ENCODE measurements at places on chromosomes 6 and 20. TPM values are rescaled to one million over a fixed set of nuclear protein-coding genes. Genes with fewer than 3 reads are reported as not detected.

DNA sequence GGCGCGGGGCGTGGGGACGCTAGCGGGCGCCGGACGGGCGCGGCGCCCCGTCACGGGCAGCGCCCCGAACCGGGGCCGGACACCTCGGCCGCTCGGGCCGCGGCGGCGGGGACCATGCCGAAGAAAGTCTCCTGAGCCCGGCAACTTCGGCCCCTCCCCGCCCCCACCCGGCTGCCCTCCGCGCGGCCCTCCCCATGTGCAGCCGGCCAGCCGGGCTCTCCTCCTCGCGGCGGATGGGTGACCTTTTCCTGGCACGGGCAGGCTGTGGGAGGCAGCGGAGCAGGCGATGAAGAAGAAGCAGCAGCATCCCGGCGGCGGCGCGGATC, 278 bp downstream of the UST start:
- peak overlapping the region; percentile 88 for H3K4me3 ChIP-seq
- DNase-seq: peak; percentile 51
- peaks cover 8% of the 10 kb centered on the region for H3K27me3 ChIP-seq

- peak; percentile 53 for DNase-seq
- no peak overlapping the region for H3K4me3 ChIP-seq
- no peaks in the 10 kb centered on the region for H3K27me3 ChIP-seq
- H3K36me3 ChIP-seq: no peaks in the 10 kb centered on the region
- no peak overlapping the region for H3K27ac ChIP-seq
These were observed 17.6 kb upstream of the SNAI1 start for GRCh38 chr20:49964964-49965780.

Gene ATP6V1G2
- total RNA-seq: 1.4 TPM

DNA sequence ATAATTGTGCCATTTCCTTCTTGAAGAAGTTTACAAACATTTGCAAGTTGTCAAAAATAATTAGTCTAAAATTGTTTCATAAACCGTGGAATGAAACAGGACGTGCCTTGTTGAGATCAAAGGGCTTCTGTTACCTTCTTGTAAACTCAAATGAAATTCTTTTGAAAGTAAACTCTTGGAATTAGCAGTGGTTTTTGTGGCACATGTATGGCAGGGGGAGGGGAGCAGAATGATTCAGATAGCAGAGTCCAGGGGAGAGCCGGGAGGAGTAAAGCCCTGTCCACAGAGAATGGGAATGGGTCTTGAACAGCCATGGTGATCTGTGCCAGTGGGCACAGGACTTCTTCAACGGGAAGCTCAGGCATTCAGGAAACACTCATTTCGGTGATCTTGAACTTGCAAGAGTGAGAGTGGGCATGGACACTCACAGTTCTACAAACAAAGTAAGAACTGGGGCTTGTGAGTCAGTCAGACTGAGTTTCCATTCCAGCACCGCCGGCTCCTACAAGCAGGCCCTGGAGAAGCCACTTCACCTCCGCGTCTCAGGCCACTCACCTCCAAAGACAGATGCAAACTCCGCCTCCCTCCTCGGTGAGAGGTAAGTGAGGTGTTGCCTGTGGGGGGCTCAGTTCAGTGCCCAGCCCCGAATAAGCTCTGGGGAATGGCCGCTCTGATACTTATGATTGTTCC, 143.1 kb downstream of the CDH26 start:
- H3K36me3 ChIP-seq: no peaks in the 10 kb centered on the region
- H3K27me3 ChIP-seq: no peaks in the 10 kb centered on the region
- no peak overlapping the region for H3K4me3 ChIP-seq
- no peak for DNase-seq
- no peak overlapping the region for H3K27ac ChIP-seq
- peaks cover 8% of the 10 kb centered on the region for H3K4me1 ChIP-seq

Gene TUBB2B
- 0.29 TPM for total RNA-seq

DNA sequence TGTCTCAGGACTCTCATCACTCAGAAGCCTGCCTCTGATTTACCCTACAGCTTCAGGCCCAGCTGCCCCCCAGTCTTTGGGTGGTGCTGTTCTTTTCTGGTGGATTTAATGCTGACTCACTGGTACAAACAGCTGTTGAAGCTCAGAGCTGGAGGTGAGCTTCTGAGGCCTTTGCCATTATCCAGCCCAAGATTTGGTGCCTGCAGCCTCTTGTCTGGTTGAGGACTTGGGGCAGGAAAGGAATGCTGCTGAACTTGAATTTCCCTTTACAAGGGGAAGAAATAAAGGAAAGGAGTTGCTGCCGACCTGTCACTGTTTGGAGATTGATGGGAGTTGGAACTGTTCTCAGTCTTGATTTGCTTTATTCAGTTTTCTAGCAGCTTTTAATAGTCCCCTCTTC, 19.8 kb downstream of the ABCF1 start:
- H3K27me3 ChIP-seq: no peaks in the 10 kb centered on the region
- no peaks in the 10 kb centered on the region for H3K4me1 ChIP-seq
- H3K36me3 ChIP-seq: peaks cover 44% of the 10 kb centered on the region
- H3K27ac ChIP-seq: no peak overlapping the region
- H3K4me3 ChIP-seq: no peak overlapping the region
- no peak for DNase-seq

GRCh38 chr6:137248702-137249101, 29.5 kb upstream of the IFNGR1 start:
- no peak overlapping the region for H3K4me3 ChIP-seq
- H3K36me3 ChIP-seq: peaks cover 6% of the 10 kb centered on the region
- peaks cover 3% of the 10 kb centered on the region for H3K27me3 ChIP-seq
- H3K27ac ChIP-seq: no peak overlapping the region

- H3K4me3 ChIP-seq: peak within 1 kb of the TSS; percentile 93
- peaks cover 26% of the 10 kb centered on the region for H3K36me3 ChIP-seq
- peaks cover 52% of the 10 kb centered on the region for H3K4me1 ChIP-seq
- no peak for DNase-seq
These were observed at the start of gene NFYA for GRCh38 chr6:41072836-41073202. Gene NFYA (plus strand): TSS chr6:41072974. CDS start chr6:41079090, 6,116 bp downstream.

DNA sequence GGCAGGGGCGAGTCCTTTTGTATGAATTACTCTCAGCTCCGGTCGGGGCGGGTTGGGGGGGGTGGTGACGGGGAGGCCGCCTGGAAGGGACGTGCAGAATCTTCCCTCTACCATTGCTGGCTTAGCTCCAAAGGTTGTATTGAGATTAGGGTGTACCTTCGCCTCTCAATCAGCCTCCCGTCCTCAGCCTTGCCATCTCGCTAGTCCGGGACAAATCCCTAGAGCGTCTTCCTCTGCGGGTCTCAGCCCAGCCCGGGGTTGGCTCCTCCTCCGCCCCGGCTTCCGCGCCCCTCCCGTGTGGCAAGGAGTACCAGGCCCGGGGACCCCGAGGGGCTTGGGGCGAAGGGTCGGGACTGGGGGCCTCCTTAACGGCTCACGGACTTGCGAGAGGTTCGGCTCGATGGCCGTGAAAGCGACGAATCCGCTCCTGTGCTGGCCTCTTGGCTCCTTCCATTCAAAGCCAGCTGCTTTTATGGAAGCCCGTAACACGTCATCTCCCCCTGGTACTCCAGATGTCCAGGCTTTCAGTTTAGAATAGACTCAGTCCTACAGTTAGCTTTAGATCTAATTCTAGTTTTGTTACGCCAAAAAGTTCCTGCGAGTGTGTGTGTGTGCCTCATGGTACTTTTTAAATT, 636 bp upstream of the EEF1A1 start:
- peaks cover 32% of the 10 kb centered on the region for H3K4me1 ChIP-seq
- peaks cover 43% of the 10 kb centered on the region for H3K36me3 ChIP-seq
- no peak for DNase-seq
- peaks cover 17% of the 10 kb centered on the region for H3K27me3 ChIP-seq

DNA sequence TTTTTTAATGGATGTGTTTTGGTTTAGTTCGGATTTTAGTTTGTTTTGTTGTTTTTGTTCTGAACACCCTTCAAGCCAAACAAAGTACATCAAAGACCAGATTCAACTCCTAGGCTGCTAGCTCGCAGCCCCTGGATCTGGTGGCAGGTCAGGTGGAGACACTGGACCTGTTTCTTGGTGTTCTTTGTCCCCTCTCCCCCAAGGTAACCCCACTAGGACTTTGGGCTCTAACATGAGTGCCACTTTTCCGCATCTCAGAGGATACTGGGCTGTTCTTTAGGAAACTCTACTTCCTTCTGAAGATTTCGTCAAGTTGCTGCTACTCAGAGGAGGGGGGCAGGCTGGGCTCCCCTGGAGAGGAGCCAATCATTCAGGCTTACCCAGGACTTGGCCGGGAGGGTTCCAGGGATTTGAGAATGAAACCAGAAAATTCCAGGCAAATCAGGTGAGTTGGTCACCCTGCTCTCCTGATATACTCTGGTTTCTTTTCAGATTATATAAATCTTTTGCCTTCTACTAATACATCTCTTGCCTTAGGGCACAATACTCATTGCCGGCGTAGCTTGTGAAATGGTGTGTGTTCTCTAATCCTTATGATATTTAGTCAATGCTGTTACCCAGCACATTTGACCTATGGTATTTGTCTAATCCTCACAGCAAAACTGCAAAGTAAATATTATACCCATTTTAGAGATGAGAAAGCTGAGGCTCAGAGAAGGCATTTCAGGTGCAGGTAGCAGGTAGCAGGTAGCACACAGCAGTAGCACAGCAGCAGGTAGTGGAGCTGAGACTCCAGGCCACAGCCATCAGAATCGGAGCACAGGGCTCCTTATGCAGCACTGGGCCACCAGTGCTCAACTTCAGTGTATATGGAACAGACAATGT, 291.6 kb downstream of the TSHZ2 start:
- DNase-seq: no peak
- peaks cover 2% of the 10 kb centered on the region for H3K4me1 ChIP-seq
- H3K36me3 ChIP-seq: no peaks in the 10 kb centered on the region

- peak; percentile 61 for DNase-seq
- no peak overlapping the region for H3K27ac ChIP-seq
- peak overlapping the region; percentile 76 for H3K4me3 ChIP-seq
- H3K27me3 ChIP-seq: peaks cover 7% of the 10 kb centered on the region
These were observed 539 bp downstream of the TMEM200A start for GRCh38 chr6:130366107-130367005.

GRCh38 chr6:106476331-106477105, 116.0 kb downstream of the CRYBG1 start:
- no peak overlapping the region for H3K4me3 ChIP-seq
- H3K27ac ChIP-seq: no peak overlapping the region
- no peaks in the 10 kb centered on the region for H3K27me3 ChIP-seq

- H3K27me3 ChIP-seq: peaks cover 8% of the 10 kb centered on the region
- H3K36me3 ChIP-seq: no peaks in the 10 kb centered on the region
- H3K4me1 ChIP-seq: no peaks in the 10 kb centered on the region
- no peak overlapping the region for H3K4me3 ChIP-seq
These were observed 32.5 kb upstream of the DLGAP4 start for GRCh38 chr20:36273414-36274180.

Gene MDFI
- not detected for total RNA-seq

DNA sequence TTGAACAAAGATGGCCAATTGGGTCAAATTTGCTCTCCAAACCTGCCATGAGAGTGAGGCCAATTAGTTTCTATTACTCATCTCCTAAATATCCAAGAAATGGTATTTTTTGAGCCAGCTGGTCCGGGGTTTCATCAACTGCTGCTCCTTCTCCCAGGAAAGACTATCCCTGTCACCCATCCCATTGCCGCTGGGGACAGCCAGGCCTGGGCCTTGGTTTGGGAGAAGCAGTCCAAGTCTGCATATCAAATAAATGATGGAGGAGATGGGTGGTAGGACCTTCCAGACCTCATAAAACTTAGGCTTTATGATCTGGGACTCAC, 46.7 kb upstream of the TTPAL start:
- no peak overlapping the region for H3K4me3 ChIP-seq
- no peak overlapping the region for H3K27ac ChIP-seq
- DNase-seq: no peak
- peaks cover 4% of the 10 kb centered on the region for H3K27me3 ChIP-seq
- no peaks in the 10 kb centered on the region for H3K4me1 ChIP-seq

- no peak overlapping the region for H3K27ac ChIP-seq
- H3K4me1 ChIP-seq: peaks cover 33% of the 10 kb centered on the region
- no peak for DNase-seq
- H3K36me3 ChIP-seq: peaks cover 54% of the 10 kb centered on the region
- no peak overlapping the region for H3K4me3 ChIP-seq
These were observed 17.3 kb downstream of the EEF1E1 start for GRCh38 chr6:8085053-8085511.

Gene DPPA5
- total RNA-seq: not detected

DNA sequence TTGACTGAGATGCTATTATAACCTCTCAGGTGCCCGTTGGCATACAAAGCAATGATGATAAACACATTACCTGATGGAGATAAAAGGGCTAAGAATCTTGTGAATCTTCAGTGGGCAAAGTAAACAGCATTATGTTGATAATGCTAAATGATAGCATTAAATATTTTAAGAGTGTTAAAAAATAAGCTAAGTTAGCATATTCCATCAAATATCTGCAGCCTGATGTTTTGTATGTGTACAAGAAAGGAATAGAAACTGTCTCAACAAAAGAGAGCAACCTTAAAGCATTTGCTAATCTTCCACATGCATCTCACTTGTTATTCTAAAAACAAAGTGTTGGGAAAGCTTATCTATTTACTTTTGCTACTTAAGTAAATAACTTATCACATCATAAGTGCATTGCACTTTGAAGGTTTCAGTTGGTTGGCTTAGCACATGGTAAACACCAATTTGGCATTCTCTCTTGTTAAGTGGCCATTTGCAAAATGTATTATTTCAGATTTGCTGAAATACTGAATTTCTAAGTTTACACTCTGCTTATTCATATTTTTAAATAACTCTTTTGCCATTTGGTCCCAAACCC, 151.6 kb downstream of the SYNDIG1 start:
- no peaks in the 10 kb centered on the region for H3K36me3 ChIP-seq
- H3K4me1 ChIP-seq: no peaks in the 10 kb centered on the region
- H3K27me3 ChIP-seq: no peaks in the 10 kb centered on the region
- DNase-seq: no peak
- no peak overlapping the region for H3K27ac ChIP-seq
- H3K4me3 ChIP-seq: no peak overlapping the region

- H3K4me1 ChIP-seq: peaks cover 35% of the 10 kb centered on the region
- H3K27me3 ChIP-seq: no peaks in the 10 kb centered on the region
- peak; percentile 77 for DNase-seq
- peak overlapping the region; percentile 74 for H3K27ac ChIP-seq
- no peak overlapping the region for H3K4me3 ChIP-seq
These were observed 48.4 kb upstream of the NCOA3 start for GRCh38 chr20:47453167-47453782.

DNA sequence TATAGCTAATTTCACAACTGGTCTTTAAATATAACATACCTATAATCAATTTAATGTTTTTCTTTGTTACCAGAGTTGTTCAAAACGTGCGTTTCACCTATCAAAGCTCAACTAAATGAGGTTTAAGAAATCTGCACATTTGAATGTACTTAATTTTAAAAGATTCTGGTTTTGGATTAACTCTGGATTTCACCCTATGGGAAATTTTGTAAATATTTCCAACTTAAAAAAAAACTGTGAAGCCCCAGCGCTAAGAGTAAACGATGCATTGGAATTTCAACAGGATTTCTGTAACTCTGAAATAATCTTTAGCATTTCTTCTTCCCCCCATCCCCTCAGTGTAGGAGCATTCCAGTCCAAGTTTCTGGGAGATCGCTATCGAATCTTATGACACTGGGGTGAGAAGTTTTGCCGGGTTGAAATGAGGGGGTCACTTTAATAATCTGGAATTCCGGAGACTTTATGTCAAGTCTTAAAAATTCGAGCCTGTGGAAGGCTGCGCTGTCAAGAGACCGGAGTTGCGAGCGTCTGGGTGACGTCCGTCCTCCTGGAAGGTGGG, 643 bp upstream of the MAP3K4 start:
- peak overlapping the region; percentile 1 for H3K27ac ChIP-seq
- H3K27me3 ChIP-seq: peaks cover 5% of the 10 kb centered on the region
- peaks cover 29% of the 10 kb centered on the region for H3K4me1 ChIP-seq
- no peak for DNase-seq
- peak overlapping the region; percentile 87 for H3K4me3 ChIP-seq
- peaks cover 3% of the 10 kb centered on the region for H3K36me3 ChIP-seq

GRCh38 chr6:16097382-16098171, 31.3 kb upstream of the MYLIP start:
- peaks cover 3% of the 10 kb centered on the region for H3K27me3 ChIP-seq
- no peaks in the 10 kb centered on the region for H3K4me1 ChIP-seq
- DNase-seq: no peak
- no peak overlapping the region for H3K4me3 ChIP-seq

Data from activated CD4-positive, alpha-beta memory T cell treated with anti-CD3 and anti-CD28 coated beads for 36 hours (primary cell).